ENCODE measurements at places on chromosomes 3 and 15.
A peak's percentile ranks its signal among the peaks of the same experiment; 100 is the strongest.

DNA sequence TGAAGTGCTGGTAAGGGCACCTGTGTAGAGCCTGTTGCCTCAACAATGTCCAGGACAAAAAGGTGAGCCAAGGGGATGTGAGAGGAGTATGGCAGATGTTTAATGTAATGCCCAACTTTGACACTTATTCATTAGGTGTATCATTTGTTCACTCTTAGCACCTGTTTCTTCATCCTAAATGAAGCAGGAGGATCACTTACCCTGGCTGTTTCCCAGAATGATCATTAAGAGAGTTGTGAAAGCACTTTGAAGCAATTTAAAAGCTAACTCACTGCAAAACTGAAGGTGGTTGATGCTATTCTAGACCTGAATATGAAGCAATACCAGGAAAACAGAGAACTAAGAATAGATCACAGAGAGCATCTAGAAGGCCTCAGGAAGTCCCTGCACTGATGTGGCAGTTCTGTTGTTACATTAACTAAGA, 3.4 kb upstream of the HHLA2 start:
- peak; percentile 11 for DNase-seq

DNA sequence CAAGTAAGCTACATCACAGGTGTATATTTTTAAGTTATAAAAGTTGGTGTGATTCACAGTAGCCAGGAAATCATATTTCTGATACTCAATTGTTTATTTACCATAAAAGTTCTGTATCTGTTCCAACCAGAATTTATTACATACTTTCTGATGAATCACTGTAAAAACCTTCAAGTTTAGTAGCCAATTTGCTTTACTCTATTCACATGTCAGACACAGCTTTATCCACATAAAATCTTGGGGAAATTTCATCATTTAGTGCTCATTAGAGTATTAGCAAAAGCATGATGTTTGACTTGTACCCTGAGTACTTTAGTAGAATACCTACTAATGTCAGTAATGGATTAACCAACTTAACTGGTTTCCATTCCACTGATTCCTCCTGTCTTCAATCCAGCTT, 249.8 kb downstream of the POLQ start:
- no peak for DNase-seq

DNA sequence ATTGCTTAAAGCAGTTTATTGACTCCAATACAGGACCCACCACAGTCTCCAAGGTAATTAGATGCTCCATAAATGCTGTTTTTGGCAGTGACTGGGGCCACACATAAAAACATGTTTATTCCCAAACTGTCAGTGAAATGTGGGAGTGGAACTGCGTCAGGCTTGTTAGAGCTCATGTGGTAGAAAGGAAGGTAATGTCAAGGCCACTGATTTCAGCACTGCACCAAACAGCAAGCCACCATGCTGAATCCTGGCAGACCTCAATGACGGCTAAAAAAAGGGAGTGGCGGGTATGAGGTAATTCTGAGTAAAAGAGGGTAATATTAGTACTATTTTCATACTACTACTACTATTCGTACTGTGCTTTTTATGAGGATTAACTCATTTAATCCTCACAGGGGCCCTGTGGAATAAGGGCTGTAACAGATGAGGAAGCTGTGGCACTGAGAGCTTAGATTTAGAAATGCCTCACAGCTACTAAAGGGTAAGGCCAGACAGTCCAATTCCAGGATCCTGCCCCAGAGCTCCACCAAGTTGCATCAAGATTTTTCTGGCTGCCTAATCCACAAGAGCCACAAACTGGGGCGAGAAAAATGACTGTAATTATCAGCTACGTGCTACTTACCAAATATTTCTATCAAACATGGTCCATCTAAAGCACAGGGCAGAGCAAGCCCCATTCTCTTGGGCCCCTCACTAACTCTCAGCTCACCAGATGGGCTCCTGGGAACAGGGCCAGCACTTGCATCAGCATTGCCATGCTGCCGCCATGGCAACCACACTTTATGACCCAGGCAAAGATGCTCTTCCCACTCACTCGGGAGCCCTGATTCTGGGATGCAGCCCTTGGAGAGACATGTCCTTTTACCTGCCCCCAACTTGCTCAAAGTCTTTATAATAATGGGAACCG, 83.6 kb upstream of the SPATA12 start:
- peak; percentile 91 for DNase-seq

- DNase-seq: no peak
Measured at GRCh38 chr15:48028712-48029111, 92.1 kb upstream of the SLC24A5 start.

GRCh38 chr3:53130179-53131061, at the start of gene RFT1:
Gene RFT1, minus strand, starts transcription at chr3:53130435. Its CDS starts 35 bp downstream, at chr3:53130400.
- DNase-seq: peak; percentile 80

- no peak for DNase-seq
Measured at GRCh38 chr15:59364248-59364647, 8.4 kb downstream of the MYO1E start.

- no peak for DNase-seq
Measured at GRCh38 chr15:99416191-99417188, 149.3 kb upstream of the MEF2A start.

- DNase-seq: no peak
Measured at GRCh38 chr3:64872345-64872744, 184.5 kb upstream of the ADAMTS9 start.

DNA sequence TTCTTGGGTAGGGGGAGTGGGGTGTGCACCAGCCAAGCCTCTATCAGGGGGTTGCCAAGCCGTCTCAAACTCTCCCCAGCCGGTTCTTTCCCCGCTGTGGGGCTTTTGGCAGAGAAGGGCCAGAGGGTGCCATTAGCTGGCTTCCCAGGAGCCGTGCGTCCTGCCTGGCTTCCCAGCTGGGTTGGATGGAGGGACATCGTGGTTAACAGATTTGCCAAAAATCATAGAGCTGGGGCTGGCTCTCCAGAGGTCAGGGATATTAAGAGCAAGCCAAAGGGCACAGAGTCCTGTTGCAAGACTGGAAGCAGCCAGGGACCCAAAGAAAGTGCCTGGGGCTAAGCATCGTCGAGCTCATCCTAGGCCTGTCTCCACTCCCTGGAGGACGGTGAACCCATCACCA, 104.6 kb upstream of the HES1 start:
- DNase-seq: no peak

DNA sequence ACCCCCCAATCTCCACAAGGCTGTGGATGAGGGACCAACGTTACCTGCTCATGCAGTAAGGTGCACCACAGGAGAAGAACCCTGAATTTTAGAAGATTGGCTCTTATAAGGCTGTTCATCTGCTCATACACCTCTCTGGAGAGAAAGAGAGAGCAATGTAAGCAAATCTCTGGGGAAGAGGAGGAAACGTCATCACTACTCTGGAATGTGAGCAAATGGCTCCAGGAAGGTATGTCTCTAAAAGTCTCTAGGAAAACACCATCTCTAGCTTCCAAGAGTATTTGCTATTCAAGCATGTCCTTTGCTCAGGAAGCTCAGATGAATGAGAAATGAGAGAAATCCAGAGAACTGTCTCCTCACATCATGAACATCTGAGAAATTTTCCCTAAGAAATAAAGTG, 235.4 kb downstream of the TBL1XR1 start:
- DNase-seq: no peak

DNA sequence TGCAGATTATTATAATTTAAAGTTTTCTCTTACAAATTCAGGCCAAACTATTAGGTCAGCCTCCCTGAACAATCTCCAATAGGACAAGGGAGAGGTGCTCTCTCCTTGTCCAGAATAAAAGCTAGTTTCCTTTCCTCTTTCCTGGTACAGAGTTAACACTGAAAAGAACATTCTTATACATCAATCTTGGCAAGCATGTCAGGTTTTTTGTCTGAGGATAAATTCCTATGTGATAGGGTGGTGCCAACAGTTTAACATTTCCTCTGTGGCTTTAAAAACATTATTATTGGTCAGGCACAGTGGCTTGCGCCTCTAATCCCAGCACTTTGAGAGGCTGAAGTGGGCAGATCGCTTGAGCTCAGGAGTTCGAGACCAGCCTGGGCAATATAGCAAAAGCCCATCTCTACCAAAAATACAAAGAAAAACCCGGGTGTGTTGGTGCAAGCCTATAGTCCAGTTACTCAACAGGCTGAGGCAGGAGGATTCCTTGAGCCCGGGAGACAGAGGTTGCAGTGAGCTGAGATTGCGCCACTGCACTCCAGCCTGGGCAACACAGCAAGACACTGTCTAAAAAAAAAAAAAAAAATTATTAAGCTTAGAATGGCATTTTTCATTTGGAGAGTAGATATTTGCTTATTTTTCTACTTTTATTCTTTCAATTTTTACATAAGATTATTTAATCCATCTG, 13.7 kb upstream of the ULK4 start:
- DNase-seq: no peak

- no peak for DNase-seq
Measured at GRCh38 chr3:170000051-170000450, 33.4 kb downstream of the SEC62 start.

GRCh38 chr15:89299896-89300295, 34.7 kb downstream of the POLG start:
- DNase-seq: no peak

GRCh38 chr3:78736863-78737262, 1030.9 kb downstream of the ROBO1 start:
- no peak for DNase-seq

DNA sequence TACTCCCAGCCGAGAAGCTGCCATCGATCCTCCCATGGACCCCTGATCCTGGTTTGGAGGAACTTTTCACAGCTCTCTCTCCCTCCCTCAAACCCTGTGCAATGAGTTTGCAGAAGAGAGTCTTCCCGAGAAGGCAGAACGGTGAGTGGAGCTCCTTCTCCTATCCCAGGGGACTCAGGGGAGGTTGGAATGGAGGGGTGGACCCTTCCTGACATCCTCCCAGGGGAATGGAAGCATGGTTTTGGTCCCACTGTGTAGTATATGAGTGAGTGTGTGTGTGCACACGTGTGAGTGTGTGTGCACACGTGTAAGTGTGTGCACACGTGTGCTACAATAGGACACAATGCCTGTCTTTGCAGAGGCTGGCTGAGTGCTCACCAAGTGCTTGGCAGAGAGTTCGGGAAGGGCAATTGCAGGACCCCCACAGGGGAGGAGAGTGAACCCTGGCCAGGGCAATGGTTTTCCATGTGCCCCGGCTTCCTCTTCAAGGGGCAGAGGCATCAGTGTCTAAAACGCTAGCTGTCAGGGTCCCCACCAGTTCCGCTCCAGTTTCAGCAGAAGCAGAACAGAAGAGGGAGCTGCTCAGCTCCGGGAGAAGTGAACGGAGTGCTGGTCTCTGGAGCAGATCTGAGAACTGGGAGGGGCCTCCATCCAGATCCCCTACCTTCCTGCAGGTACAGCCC, 13.8 kb upstream of the IL16 start:
- no peak for DNase-seq

DNA sequence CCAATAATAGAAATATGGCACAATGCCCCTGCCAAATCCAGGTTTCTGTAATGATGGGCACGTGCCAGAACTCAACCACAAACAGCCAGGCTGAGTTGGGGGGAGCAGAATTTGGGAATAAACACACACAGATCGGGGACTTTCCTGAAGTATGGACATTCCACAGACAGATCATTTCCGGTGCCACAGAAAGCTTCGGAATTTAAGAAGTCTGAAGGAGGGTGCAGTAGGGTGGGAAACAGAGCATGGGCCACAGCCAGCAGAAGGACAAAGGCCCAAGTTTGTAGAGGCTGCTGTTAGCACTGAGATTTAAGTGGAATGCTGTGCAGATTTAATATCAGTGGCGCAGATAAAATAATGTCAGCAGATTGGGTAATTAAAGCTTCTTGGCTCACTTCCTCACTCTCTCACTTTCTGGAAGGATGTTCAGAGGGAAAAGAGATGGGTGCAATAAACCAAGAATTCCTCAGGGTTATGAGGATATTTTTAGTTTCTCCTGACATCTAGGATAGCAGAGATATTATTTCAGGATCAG, 67.4 kb downstream of the MYLK start:
- DNase-seq: no peak

GRCh38 chr3:78178209-78178608, 1138.3 kb downstream of the ROBO2 start:
- DNase-seq: no peak

DNA sequence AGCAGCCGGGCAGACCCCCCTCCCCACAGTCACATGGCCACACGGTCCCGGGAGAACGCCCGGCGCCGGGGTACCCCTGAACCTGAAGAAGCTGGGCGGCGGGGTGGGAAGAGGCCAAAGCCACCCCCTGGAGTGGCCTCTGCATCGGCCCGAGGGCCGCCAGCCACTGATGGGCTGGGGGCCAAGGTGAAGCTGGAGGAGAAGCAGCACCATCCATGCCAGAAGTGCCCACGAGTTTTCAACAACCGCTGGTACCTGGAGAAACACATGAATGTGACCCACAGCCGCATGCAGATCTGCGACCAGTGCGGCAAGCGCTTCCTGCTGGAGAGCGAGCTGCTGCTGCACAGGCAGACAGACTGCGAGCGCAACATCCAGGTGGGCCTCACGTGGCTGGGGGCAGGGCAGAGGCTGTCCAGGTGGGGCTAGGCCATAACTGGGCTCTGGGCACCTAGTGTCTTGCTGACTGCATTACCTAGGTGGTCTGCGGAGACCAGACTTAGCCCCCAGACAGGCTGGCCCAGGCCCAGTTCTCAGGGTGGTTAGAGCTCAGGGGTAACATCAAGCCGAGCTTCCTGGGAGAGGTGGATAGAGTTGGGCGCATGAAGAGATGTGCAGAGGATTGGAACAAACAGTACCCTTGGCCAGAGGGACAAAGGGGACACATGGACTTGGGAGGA, 6.1 kb downstream of the ZBTB47 start:
- DNase-seq: no peak

- DNase-seq: no peak
Measured at GRCh38 chr15:49171790-49172189, 1.7 kb downstream of the GALK2 start.

GRCh38 chr3:126317029-126317996, 39.9 kb downstream of the KLF15 start:
- no peak for DNase-seq

- no peak for DNase-seq
Measured at GRCh38 chr15:95609096-95609495, 721.4 kb upstream of the NR2F2 start.

DNA sequence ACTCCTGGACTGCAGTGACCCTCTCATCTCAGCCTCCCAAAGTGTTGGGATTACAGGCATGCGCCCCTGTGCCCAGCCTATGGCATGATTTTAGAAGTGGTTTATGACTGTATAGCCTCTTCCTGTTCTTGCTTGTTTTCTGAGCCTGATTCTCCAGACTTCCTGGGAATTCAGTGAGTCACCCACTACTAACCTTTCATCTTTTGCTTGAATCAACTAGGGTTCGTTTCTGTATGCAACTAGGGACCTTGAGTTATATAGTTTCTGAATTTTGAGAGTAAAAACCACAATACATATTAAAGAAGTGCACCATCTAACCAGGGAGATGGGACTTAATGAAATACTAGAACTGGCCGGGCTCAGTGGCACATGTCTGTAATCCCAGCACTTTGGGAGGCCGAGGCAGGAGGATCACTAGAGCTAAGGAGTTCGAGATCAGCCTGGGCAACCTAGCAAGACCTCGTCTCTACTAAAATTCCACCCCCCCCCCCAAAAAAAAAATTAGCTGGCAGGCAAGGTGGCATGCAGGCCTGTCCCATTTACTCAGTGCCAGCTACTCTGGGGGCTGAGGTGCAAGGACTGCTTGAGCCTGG, 76.0 kb downstream of the ZNF609 start:
- DNase-seq: no peak

- no peak for DNase-seq
Measured at GRCh38 chr3:94071713-94072284, 8.9 kb downstream of the NSUN3 start.

Measured in NCI-H1105 treated with DMSO at 0.1 percent for 48 hours (cell line).